SJSA1 (cell line): ENCODE measurements at places on chromosomes 4 and X. TPM values are rescaled to one million over a fixed set of nuclear protein-coding genes. Genes with fewer than 3 reads are reported as not detected.

Gene C4orf36
- 0.41 and 2.8 TPM in 2 replicates for total RNA-seq

Gene RHOXF2B
- total RNA-seq = not detected in 2 replicates

Gene EMD
- total RNA-seq = 17.7 and 42.3 TPM in 2 replicates

Gene PABPC1L2A
- total RNA-seq = not detected in 2 replicates

Gene UGT2B11
- not detected in 2 replicates for total RNA-seq

Gene MAGEC3
- not detected in 2 replicates for total RNA-seq

Gene SPANXN4
- total RNA-seq = not detected in 2 replicates

Gene GPR34
- total RNA-seq = not detected in 2 replicates

Gene SPANXB1
- not detected in 2 replicates for total RNA-seq

DNA sequence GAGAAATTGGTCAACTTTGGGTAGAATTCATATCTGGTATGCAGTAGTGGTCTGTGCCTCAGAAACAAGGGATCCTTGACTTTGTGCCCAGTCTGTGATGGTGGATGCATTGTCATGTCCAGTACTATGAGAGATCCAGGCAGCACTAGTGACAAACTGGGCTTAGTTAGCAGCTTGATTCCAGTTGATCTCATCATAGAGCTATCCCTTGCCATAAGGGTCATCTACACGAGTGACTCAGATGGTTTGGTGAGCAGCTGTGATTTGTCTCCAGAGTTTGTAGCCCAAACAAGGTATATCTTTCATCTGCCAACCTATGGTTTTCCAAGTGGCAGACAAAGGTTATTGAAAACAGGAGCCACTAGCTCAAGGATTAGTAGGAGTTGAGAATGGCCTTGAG lies 298.8 kb downstream of the GBA3 start:
- no peaks in the 10 kb centered on the region for H3K27me3 ChIP-seq
- peaks cover 20% of the 10 kb centered on the region for H3K4me1 ChIP-seq
- no peak for DNase-seq
- H3K36me3 ChIP-seq = no peaks in the 10 kb centered on the region
- H3K4me3 ChIP-seq = no peak overlapping the region
- no peak overlapping the region for H3K27ac ChIP-seq

GRCh38 chrX:70092247-70092646 lies 30.0 kb downstream of the OTUD6A start:
- no peak for DNase-seq
- H3K27me3 ChIP-seq = no peaks in the 10 kb centered on the region
- H3K4me3 ChIP-seq = no peak overlapping the region
- H3K36me3 ChIP-seq = no peaks in the 10 kb centered on the region
- no peaks in the 10 kb centered on the region for H3K4me1 ChIP-seq

DNA sequence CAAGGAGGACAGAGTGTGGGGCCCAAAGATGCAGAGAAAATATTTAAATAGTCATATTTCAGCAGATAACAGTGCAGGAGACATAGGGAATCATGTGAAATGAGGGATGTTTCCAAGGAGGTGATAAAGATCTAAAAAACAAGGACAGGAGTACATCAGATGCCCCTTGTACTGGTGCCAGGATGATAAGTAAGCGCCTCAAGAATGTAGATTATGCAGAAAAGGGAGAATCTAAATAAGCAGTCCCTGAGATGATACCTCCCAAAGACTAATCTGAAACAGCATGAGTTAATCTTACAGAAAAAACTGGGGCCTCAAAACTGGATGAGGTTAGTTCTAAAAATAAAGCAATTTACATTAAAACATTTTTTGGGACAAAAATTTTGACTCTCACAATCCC lies 136.1 kb upstream of the WDFY3 start:
- H3K4me1 ChIP-seq = peaks cover 22% of the 10 kb centered on the region
- peak; percentile 48 for DNase-seq
- no peak overlapping the region for H3K4me3 ChIP-seq

GRCh38 chr4:1294424-1294823 lies 4.7 kb downstream of the MAEA start:
- no peaks in the 10 kb centered on the region for H3K4me1 ChIP-seq
- H3K27ac ChIP-seq = no peak overlapping the region
- H3K36me3 ChIP-seq = no peaks in the 10 kb centered on the region; the same call in 1 of the 2 replicates
- H3K4me3 ChIP-seq = no peak overlapping the region
- no peaks in the 10 kb centered on the region for H3K27me3 ChIP-seq

GRCh38 chrX:108020631-108021030 lies 24.2 kb upstream of the VSIG1 start:
- DNase-seq = no peak
- peaks cover 13% of the 10 kb centered on the region for H3K4me1 ChIP-seq
- no peaks in the 10 kb centered on the region for H3K27me3 ChIP-seq
- H3K27ac ChIP-seq = no peak overlapping the region
- H3K4me3 ChIP-seq = no peak overlapping the region

- H3K36me3 ChIP-seq = no peaks in the 10 kb centered on the region
- no peak for DNase-seq
- H3K27me3 ChIP-seq = no peaks in the 10 kb centered on the region
- no peak overlapping the region for H3K4me3 ChIP-seq
Observed at GRCh38 chr4:30605616-30606190, 114.5 kb upstream of the PCDH7 start.

DNA sequence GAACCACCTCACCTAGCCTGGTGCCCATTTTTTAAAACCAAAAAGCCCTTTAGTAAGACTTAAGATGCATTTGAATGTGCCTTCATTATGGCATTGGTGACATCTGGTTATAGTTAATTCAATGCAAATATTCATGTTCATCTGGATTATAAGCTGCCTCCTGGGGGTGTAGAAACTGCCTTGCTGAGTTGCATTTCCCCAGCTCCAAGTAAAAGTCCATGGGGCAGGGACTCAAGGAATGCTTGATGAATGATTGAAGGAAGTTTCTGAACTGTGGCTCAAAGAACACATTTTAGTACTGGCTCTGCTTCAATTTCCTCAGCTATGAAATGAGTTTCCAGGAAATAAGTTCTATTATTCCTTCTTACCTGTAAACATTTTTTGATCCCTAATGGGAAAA lies 18.5 kb upstream of the RBM47 start:
- DNase-seq = no peak
- no peak overlapping the region for H3K27ac ChIP-seq
- H3K4me1 ChIP-seq = no peaks in the 10 kb centered on the region
- H3K4me3 ChIP-seq = no peak overlapping the region
- H3K36me3 ChIP-seq = no peaks in the 10 kb centered on the region

DNA sequence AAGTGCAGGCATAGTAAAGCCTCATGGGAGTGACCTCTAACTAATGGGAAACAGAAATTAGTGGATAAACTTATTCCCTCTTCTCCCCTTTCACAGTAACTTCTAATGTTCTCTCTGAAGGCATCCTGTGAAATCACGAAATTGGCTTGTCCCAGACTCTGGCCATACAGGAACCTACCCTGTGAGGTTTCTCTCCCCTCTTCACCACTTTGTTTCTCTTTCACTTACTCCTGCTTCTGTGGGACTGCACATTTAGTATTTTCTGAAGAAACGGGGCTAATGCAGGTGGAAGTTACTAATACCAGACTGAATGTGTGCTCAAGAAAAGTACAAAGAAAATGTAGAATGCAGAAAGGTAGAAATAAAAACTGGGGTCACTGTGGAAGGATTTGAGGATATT lies 20.0 kb downstream of the ZNF330 start:
- H3K36me3 ChIP-seq = peaks cover 2% of the 10 kb centered on the region
- H3K27ac ChIP-seq = no peak overlapping the region
- no peaks in the 10 kb centered on the region for H3K27me3 ChIP-seq
- no peak for DNase-seq
- H3K4me3 ChIP-seq = no peak overlapping the region

DNA sequence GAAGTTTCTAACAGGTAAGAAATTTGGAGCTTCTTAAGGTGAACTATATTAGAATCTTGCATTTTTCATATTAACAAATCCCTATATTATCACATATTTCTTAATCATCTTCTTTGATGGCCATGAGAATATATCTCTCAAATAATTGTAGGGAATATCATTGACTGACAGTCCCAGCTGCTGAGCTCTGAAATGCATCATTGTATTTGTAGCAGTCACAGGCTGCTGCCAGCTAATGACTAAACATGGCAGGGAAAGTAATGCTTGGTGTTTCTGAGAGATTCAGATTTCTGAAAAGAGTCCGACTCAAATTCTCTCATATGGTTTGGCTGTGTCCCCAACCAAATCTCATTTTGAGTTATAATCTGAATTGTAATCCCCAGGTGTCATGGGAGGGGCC lies 171.9 kb downstream of the TRAM1L1 start:
- DNase-seq = no peak
- H3K4me3 ChIP-seq = no peak overlapping the region
- no peaks in the 10 kb centered on the region for H3K36me3 ChIP-seq
- no peaks in the 10 kb centered on the region for H3K27me3 ChIP-seq

DNA sequence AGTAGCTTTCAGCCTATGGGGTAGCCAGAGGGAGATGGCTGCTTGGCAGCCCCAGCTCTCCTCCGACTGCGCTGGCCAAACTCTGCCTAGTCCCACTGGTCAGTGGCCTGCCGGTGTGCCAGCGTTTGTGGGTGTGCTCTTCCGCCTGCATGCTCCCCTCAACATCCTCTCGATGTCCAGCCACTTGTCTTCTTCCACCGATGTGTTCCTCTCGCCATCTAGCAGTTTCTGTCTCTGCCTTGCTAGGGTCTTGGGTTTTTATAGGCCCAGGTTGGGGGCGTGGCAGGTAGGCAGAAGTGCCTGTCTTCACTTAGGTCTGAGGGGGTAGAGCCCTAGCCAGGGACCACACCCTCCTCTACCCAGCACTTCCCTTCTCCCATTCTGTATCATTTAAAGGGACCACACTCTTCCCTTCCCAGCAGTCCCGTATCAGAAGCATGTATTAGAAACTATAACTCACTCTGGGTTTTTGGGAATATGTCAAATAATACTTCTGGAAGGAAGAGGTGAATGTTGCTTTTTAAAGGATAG lies 124.4 kb downstream of the KDM6A start:
- H3K36me3 ChIP-seq = no peaks in the 10 kb centered on the region
- H3K4me1 ChIP-seq = no peaks in the 10 kb centered on the region
- H3K4me3 ChIP-seq = no peak overlapping the region
- H3K27me3 ChIP-seq = no peaks in the 10 kb centered on the region
- DNase-seq = no peak
- H3K27ac ChIP-seq = no peak overlapping the region

DNA sequence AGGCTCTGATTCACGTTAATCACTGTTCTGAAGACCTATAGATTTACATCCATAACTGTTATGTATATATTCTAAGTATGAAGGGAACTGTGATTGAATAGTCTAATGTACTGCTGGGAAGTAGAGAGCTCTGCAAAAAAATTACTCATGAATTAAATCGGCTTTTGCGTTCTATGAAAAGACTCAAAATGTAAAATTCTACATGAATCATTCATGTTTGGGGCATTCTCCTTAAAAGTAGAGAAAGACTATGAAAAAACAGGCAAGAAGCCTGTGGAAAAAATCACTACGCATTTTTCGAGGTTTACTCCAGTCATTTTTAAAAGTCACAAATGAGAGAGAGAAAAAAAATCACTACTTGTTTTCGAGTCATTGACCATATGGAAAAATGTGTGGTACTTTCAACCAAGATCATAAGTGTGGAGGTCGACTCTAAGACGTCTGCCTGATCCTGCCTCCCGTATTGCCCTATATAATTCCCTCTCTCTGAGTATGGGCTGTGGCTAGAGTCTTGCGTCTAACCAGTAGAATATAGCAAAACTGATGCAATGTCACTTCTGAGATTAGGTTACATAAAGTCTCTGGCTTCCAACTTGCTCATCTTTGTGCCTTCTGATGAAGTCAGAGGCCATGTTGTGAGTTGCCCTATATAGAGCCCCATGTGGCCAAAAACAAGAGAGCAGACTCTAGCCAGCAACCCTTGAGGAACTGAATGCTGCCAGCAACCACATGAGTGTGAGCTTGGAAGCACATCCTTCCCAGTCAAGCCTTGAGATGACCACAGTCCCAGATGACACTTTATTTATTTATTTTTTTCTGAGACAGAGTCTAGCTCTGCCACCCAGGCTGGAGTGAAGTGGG lies 32.1 kb upstream of the VEGFD start:
- H3K4me3 ChIP-seq = no peak overlapping the region
- H3K36me3 ChIP-seq = no peaks in the 10 kb centered on the region
- no peaks in the 10 kb centered on the region for H3K27me3 ChIP-seq
- H3K4me1 ChIP-seq = no peaks in the 10 kb centered on the region
- no peak overlapping the region for H3K27ac ChIP-seq

DNA sequence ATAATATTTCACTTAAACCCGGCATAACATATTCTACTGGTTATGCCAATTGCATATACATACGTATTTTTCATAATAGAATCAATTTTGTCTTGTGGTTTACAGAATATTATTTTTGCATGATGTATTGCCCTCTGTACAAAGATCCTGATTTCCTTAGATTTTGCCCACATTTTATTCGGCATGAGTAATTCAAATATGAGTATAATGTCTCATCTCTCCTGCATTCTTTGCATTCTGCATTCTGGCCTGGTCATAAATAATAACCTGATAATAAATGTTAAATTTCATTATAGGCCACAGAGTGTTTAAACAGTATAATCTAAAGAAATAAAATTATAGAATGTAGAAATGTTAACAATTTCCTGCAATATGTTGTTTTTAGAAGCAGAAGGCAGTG lies 205.3 kb downstream of the TLL1 start:
- H3K27ac ChIP-seq = no peak overlapping the region
- no peak overlapping the region for H3K4me3 ChIP-seq
- DNase-seq = no peak
- H3K4me1 ChIP-seq = no peaks in the 10 kb centered on the region
- H3K27me3 ChIP-seq = no peaks in the 10 kb centered on the region

DNA sequence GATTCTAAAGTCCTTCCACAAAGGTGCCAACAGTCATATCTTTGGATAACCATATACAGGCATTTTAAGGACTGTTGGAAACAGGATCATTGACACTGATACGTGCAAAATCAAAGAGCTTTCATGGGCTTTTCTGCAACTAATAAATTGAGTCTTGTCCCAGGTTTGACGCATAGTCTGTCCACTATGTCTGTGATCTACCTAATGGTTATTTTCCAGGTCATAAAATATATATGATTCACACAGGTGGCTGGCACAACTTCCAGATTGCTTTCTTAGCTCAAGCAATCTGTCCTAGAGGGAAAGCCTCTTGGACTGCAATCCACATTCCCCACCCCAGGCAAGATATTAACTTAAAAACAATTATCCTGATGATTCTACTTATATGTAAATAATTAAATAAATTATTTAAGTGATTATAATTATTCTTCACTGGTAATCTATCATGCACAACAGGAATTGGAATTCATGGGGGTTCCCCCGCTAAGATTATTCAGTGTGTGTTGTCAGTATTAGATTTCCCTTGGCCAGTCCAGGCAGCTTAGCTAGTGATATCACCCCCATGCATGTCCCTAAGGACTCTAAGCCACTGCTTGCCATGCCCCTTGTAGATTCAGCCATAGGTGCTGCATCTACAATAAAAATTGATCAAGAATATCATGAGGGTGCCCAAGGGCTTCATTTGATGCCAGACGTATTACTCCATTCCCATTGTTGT lies 97.8 kb downstream of the TLL1 start:
- no peak overlapping the region for H3K27ac ChIP-seq
- H3K4me3 ChIP-seq = no peak overlapping the region

- H3K36me3 ChIP-seq = no peaks in the 10 kb centered on the region
- no peak within 1 kb of the TSS for H3K27ac ChIP-seq
- peak; percentile 42 for DNase-seq
- H3K27me3 ChIP-seq = peaks cover 5% of the 10 kb centered on the region; the same call in 1 of the 2 replicates
- H3K4me1 ChIP-seq = no peaks in the 10 kb centered on the region
- 0 out of 2 replicates have a peak within 1 kb of the TSS, but pooled peaks have one; percentile 7 for H3K4me3 ChIP-seq
Observed at GRCh38 chrX:134236626-134237614, at the start of gene CCDC160. Gene CCDC160, plus strand, starts transcription at chrX:134237182. Its CDS starts 7,619 bp downstream, at chrX:134244801.
